T-helper 17 cell (primary cell): ENCODE measurements at places on chromosomes 4 and X. TPM values are rescaled to one million over a fixed set of nuclear protein-coding genes. Genes with fewer than 3 reads are reported as not detected.

EMCN gene
- total RNA-seq = not detected

FANCB gene
- 4.1 TPM for total RNA-seq

ABLIM2 gene
- total RNA-seq = 4.1 TPM

DNA sequence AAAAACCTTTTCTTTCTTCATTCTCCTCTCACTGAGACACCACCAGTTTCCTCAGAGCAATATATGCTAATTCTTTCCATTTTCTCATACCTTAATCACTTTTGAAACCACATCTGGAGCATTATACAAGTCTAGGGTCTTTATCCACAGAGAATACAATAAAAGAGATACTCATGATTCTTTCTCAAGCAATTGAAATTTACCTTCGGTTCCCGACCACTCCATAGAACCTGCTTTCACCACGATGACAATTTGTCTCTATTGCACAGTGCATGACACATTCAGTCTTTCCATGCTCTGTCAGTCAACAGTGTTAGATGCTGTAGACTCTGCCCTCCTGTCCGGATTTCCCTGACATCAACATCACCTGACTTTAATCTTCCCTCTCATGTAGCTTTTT lies 409.3 kb upstream of the NWD2 start:
- no peak overlapping the region for H3K27ac ChIP-seq
- no peaks in the 10 kb centered on the region for H3K27me3 ChIP-seq
- H3K4me3 ChIP-seq = no peak overlapping the region
- no peak for DNase-seq

DNA sequence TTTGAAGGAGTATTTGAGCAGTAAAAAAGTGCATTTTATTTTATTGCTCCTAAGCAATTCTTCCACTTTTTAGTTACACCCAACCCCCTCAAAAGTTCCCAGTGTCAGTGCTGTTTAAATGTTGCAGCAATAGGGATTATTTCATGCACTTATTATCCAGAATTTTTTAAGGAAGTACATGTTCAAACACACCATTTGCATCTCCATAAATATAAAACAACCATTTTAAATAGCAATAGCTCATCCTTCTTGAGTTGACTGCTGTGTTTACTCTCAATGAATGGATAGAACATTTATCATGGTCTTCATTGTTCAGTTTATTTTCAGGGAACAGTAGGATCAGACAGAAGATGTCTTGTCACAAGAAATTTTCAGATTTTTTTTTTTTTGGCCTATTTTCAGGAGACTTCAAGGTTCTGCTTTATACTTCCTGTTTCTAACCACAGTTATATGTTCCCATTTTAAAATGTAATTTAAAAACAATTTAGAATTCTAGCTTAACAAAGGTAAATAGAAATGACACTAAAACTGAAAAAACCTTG lies 171.9 kb downstream of the TMA16 start:
- H3K4me1 ChIP-seq = peaks cover 39% of the 10 kb centered on the region
- peak overlapping the region; percentile 63 for H3K4me3 ChIP-seq
- H3K27ac ChIP-seq = peak overlapping the region; percentile 85
- no peaks in the 10 kb centered on the region for H3K27me3 ChIP-seq

GRCh38 chr4:3354455-3354811 lies 61.6 kb downstream of the RGS12 start:
- no peak for DNase-seq
- peaks cover 13% of the 10 kb centered on the region for H3K4me1 ChIP-seq
- H3K27ac ChIP-seq = no peak overlapping the region
- no peaks in the 10 kb centered on the region for H3K27me3 ChIP-seq
- no peak overlapping the region for H3K4me3 ChIP-seq
- no peaks in the 10 kb centered on the region for H3K36me3 ChIP-seq

GRCh38 chrX:44459501-44459900 lies 83.2 kb downstream of the FUNDC1 start:
- DNase-seq = no peak
- H3K4me3 ChIP-seq = no peak overlapping the region
- H3K36me3 ChIP-seq = no peaks in the 10 kb centered on the region
- no peaks in the 10 kb centered on the region for H3K4me1 ChIP-seq
- no peaks in the 10 kb centered on the region for H3K27me3 ChIP-seq

DNA sequence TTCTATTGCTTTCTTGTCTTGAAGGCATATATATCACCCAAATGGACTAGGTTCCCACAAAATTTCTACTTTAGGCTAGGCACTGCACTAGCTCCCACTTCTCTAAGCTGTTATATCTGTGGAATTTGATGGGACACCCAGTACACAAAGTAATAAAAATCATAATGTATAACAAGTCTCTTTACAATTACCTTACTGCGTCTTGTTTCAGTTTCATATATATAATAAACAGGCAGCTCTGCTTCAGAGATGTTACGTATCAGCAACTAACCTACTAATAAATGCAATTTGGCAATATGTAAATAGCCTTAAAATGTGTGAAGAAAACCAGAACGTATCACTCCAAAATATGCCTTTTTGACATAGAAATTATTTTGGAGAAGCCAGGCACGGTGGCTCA lies 42.0 kb upstream of the UGDH start:
- H3K27me3 ChIP-seq = no peaks in the 10 kb centered on the region
- peaks cover 5% of the 10 kb centered on the region for H3K36me3 ChIP-seq
- H3K4me1 ChIP-seq = peaks cover 3% of the 10 kb centered on the region
- DNase-seq = no peak
- H3K4me3 ChIP-seq = no peak overlapping the region
- H3K27ac ChIP-seq = no peak overlapping the region

DNA sequence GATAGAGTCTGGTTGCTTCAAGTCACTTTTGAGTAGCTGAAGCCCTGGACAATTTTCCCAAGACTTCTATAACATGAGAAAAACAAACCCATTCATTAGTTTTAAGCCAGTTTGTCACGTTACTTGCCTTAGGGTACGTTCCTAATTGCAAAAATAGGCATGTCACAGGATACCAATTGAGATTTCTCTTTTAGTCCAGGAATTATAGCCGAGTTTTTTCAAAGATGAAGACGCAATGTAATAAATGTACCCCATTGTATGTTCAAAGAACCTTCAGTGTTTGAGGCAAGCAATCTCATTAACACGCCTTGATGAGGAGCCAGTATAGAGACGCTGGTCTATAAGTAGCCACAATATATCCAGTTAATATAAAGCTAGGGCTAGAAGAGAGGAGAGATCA lies 534.2 kb downstream of the INPP4B start:
- H3K27ac ChIP-seq = peak overlapping the region; percentile 41
- H3K4me3 ChIP-seq = no peak overlapping the region
- no peaks in the 10 kb centered on the region for H3K27me3 ChIP-seq
- H3K36me3 ChIP-seq = peaks cover 10% of the 10 kb centered on the region
- no peak for DNase-seq
- peaks cover 51% of the 10 kb centered on the region for H3K4me1 ChIP-seq
